ENCODE measurements at places on chromosomes 12 and 14. TPM values are rescaled to one million over a fixed set of nuclear protein-coding genes. Genes with fewer than 3 reads are reported as not detected.

NRXN3 gene
- total RNA-seq, result under 0.01 TPM

FAM186B gene
- 0.29 TPM for total RNA-seq

GRCh38 chr12:105825141-105825540, 313.6 kb downstream of the NUAK1 start:
- DNase-seq, result peak; percentile 98

- DNase-seq, result no peak
Observed at GRCh38 chr14:95536036-95536593, 1.3 kb downstream of the GLRX5 start.

DNA sequence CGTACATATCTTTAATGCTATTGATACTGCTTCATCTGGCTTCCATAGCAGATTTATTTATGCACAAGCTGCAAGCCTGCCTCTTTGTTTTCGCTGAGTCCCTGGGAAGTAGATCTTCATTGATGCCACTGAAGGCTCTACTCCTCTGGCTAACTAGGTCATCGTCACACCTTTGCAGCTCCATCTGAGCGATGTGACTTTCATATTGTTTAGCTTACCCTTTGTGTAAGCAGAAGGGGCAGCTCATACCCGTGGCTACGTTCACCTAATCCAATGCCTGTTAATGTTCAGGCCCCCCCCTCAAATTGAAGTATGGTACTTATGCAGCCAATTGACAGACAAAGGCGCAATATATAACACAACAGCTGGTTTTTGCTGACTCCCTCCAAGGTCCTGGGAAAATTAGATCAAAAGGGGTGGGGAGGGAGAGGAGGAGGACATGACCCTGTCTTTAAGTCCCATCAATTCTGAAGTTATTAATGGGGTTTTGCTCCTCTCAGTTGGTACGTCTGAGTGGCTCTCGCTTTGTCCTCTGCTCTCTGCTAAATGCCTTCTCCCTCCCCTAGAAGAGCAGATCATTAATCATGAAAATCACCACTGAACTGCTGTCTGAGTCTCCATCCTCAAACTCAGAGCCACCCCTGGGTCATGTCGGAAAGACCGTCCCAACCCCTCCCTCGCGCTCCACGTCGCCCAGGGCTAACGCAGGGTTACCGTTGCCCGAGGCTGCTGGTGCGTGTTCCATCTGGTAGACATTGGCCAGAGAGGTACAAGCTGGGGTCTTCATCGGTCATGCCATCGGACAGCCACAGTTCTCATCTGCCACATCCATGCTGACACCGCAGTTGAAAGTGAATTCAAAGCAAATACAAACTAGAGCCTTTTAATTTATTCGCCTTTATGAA, 128.8 kb downstream of the ADGRD1 start:
- DNase-seq, result no peak

Data from mammary epithelial cell (primary cell).